Activated CD4-positive, alpha-beta T cell treated with anti-CD3 and anti-CD28 coated beads, Interleukin-10, Interleukin-2, amounts not matched to agents 100 ng/mL and 50 ng/mL, durations not matched to agents 16 hours and 8 hours (primary cell): ENCODE measurements at places on chromosomes 12 and 14.

- peak; percentile 20 for DNase-seq
Measured at GRCh38 chr12:123264642-123265041, 7.0 kb downstream of the CDK2AP1 start.

- DNase-seq: no peak
Measured at GRCh38 chr14:31827325-31827724, 249.8 kb upstream of the ARHGAP5 start.

DNA sequence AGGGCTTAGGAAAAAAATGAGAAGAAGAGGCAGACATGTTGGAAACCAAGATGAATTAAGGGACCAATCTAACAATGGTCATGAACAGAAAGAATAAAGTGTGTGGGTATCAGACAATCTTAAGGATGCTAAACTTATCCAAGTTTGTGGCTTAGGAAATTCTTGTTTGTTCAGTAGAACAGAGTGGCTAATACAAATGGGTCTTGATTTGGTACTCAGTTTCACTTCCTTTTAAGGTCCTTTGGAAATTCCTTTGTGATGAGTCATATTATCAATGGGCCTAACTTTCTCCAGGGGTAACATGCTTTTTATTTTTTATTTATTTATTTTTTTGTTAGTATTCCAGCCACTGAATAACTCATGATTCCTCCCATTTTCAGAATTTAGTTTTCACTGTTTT lies 1154.7 kb upstream of the FLRT2 start:
- no peak for DNase-seq

DNA sequence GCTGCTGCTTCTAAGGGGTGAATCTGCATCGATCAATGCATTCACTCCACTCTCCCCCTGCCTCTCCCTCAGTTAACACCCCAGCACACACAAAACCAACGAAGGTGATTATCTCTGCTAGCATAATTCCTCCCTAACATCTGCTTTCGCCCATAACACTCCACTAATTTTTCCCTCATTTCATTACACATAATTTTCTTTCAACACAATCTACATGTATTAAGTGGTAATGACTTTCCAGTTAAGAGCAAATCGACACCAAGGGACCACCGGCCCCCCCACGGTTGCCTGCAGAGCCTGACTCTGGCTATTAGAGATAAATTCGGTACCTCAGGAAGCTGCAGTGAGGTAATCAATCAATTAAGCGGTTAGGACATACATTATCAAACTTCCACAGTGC lies 1115.6 kb downstream of the BCL11B start:
- DNase-seq: no peak

DNA sequence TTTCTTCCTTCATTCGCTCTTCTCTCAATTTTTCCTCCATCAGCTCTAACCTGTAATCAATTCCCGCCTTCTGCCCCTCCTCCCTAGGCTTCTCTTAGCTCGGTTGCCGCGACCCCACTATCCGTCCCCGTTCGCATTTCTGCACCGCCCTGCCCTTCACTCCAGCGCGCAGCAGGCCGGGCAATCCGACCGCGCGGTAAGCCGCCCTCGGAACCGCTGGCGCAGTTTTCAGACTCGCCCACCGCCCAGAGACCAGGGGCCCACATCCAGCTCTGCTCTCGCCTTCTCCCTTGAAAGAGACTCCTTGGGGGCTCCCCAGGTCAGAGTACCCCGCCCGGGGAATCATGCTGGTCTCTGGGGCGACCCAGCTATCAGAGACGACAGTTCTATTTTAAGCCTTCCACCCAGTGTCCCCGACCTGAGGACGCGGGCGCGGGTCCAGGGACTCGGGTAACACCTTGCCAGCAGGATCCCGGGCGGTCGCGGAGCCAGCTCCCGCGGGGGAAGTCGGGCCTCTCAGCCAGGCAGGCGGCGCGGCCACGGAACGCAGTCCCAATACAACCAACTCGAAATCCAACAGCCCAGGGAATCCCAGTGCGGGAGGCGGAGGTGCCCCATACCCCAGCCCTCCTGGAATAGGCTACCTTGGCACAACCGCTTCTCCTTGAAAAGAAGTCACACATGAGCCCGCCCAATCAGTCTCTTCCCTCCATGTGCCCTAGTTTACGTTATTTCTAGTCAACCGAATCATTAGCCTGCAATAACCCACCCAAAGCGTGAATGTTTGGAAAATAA lies 5.7 kb upstream of the SLC38A4 start:
- DNase-seq: no peak

- DNase-seq: no peak
Measured at GRCh38 chr12:57098546-57098945, 9.6 kb downstream of the NAB2 start.

- DNase-seq: peak; percentile 38
Measured at GRCh38 chr14:51236314-51236713, 3.7 kb upstream of the TMX1 start.

DNA sequence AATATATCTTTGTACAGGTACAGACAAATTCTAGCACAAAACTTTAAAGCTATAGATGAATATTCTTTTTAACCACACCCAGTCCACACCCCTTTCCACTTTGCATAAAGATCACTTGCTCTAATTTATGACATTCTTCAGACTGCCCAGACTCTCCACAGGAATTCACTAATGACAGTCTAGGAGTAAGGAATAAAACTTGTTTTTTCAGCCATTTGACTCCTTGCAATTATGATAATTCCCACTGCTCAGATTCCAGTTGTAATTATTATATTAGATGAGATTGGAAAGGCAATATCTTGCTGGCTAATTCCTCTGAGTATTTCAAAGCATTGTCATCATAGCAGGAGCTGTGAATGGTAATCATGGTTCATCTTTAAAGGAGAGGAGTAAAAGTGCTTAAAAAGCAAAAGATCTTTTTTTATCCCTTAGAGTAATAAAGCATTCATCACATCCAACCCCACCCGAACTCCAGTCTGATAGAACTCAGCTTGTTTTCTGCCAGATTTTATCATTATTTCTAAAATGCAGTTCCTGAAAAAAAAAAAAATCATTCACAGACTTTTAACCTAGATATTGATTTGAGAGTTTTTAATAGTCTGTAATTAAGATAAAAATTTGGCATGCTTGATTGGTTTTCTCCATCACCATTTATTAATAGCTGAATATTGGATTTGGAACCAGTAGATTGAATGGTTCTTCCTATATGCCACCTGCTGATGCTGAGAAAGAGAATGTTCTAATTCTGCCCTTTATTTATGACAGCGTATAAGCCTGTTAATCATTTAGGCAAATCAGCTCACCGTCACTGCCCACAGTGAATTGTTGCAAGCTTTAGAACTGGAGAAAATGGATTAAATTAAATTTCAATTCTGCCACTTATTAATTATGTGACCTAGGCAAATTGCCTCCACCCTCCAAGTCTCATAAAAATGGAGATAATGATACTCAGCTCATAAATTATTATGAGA lies 93.9 kb upstream of the RASSF8 start:
- no peak for DNase-seq

GRCh38 chr12:120710805-120711296 lies 593 bp downstream of the UNC119B start:
- peak; percentile 52 for DNase-seq

GRCh38 chr14:92651106-92651757 lies 97.2 kb downstream of the LGMN start:
- DNase-seq: peak; percentile 85

DNA sequence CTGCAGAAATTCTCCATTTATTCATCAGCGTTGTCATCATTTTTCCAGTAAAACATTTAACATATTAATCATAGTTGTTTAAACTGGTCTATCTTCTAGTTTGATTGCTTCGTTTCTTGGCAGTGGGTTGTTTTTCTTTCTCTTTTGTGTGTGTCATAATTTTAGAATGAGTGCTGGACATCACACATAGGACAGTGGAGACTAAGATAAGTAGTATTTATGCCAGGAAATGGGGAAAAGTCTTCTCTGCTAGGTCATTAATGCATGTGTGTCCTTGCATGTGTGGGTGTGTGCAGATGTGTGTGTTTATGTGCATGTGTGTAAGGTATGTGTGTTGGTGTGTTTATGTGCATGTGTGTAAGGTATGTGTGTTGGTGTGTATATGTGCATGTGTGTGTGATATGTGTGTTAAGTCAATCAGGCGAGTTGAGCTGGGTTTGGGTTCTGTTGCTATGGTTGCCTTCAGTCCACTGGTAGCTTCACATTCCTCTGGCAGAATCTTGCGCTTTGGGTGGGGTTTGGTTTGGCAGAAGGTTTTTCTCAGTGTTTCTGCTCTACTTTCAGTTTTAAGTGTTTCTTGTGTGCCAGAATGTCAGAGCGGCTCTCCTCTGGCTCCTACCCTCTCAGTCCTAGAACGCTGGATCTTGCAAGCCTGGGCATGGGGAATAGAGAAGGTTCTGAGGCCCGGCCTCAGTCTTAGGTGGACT lies 7.8 kb upstream of the ADGRD1 start:
- DNase-seq: no peak

GRCh38 chr14:32012062-32012461 lies 65.0 kb upstream of the ARHGAP5 start:
- no peak for DNase-seq

GRCh38 chr12:18706798-18707197 lies 31.0 kb downstream of the PLCZ1 start:
- DNase-seq: no peak

GRCh38 chr14:58994130-58994529 lies 194.3 kb upstream of the DAAM1 start:
- peak; percentile 14 for DNase-seq

GRCh38 chr12:13288501-13288900 lies 92.0 kb downstream of the EMP1 start:
- DNase-seq: no peak

GRCh38 chr12:11724888-11725311 lies 75.4 kb downstream of the ETV6 start:
- DNase-seq: no peak

GRCh38 chr12:100554608-100555077 lies 18.8 kb upstream of the GAS2L3 start:
- peak; percentile 48 for DNase-seq

GRCh38 chr14:28012629-28013415 lies 753.8 kb upstream of the FOXG1 start:
- no peak for DNase-seq

GRCh38 chr12:7346551-7347225 lies 42.8 kb downstream of the ACSM4 start:
- DNase-seq: no peak

DNA sequence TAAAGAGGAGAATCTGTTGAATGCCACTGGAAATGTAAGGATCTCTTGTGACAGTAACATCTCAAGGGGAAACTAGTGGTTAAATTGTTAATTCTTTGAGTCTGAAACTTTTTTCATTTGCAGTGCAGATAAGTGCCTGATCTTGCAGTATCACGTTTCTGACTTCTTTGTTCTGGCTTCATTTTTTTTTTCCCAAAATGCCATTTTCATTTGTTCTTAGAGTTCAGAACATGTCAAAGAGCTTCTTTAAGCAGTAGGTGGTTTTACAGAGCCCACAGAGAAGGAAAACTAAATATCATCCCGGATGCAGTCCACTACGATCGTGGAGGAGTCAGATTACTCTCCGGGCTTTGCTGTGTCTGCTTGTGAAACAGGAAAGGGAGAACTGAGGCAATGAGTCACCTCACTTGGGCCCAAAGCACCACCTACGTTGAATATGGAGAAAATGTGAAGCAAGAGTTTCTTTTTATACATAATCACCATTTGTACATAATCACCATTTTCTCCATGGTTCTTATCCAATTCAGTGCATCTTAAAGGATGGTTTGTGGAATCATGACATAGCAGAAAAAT lies 43.9 kb downstream of the HMGA2 start:
- DNase-seq: peak; percentile 29

- DNase-seq: no peak
Measured at GRCh38 chr12:87931812-87932211, 97.4 kb downstream of the C12orf50 start.

DNA sequence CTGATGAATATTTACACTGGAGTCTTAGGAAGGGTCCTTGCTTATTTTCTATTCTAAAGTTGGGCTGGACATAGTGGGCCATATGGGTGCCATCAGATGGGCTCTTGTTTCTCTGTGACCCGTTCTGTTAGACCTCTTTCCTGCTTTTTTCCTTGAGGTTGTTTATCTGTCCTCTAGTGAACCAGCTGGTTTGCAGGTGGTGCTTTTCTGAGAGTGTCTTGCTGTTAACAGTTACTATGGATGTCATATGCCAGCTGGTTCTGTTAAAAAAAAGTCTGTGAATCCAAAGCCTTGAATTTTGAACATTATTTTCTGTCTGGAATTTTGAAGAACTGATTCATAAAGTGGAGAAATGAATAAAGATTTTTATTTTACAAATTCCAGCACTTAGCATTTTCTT lies 29.2 kb downstream of the ZC3H14 start:
- no peak for DNase-seq

DNA sequence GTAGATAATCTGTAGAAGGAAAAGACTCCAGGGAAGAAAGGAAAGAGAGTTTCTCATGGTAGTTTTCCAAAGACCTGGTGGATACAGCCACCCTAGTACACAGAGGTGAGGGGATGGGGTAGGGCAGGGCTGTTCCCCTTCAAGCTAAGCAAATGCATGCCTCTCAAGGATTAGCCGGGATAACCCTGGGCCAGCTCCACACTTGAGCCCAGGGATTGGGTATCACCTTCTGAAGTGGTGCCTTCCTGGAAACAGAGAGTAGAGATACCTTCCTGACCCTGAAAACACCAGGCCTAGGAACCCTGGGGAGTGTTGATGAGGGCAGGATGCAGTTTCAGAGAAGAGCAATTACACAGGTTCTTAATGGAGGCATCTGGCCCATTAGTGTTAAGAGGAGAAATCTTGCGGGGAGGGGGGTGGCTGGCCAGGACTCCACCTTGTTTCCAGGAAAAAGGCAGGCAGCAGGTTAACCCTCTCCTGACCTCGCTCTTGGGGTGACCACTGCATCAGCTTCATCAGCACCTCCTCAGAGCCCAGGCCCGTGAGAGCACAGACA lies 106.9 kb upstream of the TMEM233 start:
- no peak for DNase-seq

- no peak for DNase-seq
Measured at GRCh38 chr12:15163030-15163976, 57.9 kb downstream of the RERG start.

DNA sequence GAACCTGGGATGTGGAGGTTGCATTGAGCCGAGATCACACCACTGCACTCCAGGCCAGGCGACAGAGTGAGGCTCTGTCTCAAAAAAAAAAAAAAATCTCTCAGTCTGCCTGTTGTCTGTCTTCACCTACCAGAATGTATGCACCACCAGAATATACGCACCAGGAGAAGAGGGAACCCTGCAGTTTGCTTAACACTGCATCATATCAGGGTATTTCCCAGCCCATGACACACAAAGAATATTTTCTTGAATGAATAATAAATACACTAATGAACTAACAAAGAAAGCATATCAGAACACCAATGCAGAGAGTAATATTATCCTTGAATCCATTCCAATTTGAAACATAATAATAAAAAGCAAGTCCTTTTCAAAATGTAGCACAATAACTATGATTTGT lies 44.2 kb upstream of the FOXN3 start:
- no peak for DNase-seq

GRCh38 chr12:82223426-82223825 lies 134.8 kb downstream of the CCDC59 start:
- no peak for DNase-seq
